NCI-H2081 (cell line): ENCODE measurements at places on chromosomes 2 and 18.

DNA sequence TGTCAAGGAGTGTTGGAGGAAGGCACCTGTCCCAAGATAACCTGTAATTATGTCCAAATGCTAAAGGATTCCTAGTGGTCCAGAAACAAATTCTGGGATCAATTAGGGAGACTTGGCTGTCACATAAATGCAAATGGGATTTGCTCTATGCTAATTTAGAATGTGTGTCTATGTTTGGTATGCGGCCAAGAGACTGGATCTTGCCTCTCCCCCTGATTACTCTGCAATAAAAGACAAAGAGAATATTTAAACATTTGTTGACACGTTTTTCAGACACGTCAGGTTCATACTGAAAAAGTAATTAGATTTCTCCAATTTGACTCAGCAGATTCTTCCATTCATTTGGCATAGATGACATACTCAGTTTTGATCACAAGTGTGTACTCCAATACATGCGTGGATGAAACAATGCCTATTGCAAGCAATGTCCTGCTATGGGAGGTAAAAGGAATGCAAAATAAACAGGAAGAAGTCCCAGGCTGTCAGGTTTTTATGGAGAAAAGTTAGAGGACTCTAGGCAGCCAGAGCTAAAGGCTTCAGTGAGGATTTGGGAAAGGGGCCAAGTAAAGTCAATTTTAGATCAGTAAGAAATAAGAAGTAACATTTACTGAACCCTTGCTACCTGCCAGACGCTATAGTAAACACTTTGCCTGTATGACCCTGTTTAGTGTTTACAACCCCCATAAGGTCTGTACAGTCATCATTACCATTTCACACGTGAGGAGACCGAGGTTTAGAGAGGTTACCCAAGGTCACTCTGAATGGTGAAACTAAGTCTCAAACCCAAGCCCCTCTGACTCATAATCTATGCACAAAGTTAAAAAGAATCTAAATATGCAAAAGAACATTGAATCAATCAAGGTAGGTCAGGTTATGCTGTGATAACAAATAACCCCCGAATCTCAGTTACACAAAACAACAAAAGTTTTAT is 7.8 kb downstream of the ANTXR1 start:
- no peak for DNase-seq

GRCh38 chr18:49359732-49360444 is 100.6 kb downstream of the DYM start:
- DNase-seq, result peak; percentile 59

DNA sequence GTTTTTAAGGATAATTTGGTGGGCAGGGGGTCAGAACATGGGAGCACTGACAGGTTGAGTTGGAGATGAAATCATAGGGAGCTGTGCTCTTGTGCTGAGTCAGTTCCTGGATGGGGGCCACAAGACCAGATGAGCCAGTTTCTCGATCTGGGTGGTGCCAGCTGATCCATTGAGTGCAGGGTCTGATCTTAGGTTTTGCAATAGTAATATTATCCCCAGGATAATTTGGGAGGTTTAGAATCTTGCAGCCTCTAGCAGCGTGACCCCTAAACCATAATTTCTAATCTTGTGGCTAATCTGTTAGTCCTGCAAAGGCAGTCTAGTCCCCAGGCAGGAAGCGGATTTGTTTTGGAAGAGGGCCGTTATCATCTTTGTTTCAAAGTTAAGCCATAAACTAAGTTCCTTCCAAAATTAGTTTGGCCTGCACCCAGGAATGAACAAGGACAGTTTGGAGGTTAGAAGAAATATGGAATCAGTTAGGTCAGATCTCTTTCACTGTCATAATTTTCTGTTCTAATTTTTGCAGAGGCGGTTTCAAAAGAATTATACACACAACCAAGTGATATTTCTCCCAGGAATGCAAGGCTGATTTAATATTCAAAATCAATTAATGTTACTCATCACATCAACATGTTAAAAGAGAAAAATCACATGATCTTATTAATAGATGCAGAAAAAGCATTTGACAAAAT is 23.0 kb downstream of the DBI start:
- DNase-seq, result no peak

DNA sequence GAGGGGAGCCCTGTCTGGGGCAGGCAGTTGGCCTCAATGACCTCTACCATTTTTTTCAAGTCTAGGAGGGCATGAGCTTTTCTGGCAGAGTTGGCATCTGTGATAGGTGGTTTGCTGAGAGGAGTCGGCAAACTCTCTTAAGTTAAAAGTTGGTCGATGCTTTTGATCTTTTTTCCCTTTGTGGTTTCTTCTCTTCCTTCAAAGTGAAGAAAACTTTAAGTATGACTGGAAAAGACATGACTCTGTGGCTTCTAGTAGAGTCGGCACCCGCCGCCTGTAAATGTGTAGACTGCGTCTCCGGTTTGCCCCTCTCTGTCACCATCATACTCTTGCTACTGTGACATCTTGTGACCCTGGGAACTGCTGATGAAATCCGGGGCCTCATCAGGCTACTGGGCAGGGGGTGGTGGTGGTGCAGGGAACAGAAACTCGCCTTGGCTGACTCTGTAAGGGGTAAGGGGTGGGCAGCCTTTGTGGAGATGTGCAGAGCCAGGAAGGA is 21.1 kb downstream of the INPP5D start:
- no peak for DNase-seq

DNA sequence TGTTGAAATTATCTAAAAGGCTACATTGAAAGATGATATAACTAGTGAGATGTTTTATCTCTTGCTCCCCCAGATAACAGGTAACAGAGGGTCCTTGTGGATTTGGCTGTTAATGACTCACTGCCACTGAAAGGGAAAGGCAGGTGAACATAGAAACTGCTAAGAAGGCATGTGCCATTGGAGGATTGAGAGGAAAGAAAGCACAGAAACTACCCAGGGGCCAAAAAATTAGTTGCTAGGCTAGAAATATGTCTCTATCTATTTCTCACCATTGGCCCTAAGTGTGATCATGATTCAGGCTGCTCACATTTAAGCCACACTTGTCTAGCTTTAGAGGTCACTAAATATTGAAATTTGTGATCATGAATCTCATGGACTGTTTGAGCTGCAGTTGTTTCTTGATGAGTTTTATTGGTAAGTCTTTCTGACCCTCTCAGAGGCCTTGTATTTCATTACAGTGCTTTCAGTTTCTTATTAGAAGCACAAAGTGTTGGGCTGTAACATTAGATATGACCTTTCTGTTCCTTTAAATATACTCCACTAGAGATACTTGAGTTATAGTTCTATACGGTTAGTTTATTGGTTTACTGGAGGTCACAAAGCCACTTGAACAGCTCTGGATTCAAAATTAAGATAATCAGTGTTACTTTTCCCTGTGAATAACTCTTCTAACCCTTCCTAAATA is 26.2 kb downstream of the NAB1 start:
- no peak for DNase-seq

DNA sequence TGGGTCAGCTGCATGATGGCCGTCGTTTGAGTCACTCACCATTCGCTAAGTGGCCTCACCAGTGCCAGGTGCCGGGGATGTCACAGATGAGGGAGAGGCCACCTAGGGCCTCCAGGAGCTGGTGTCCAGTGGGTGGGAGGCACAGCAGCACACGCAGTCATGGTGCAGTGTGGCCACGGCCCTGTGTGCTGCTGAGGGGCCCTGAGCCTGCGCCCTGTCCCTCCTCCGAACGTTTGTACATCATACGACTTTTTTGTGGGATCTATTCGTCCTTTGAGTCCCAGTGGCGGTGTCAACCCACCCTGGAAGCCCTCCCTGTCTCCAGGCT is 30.1 kb upstream of the ODC1 start:
- no peak for DNase-seq

DNA sequence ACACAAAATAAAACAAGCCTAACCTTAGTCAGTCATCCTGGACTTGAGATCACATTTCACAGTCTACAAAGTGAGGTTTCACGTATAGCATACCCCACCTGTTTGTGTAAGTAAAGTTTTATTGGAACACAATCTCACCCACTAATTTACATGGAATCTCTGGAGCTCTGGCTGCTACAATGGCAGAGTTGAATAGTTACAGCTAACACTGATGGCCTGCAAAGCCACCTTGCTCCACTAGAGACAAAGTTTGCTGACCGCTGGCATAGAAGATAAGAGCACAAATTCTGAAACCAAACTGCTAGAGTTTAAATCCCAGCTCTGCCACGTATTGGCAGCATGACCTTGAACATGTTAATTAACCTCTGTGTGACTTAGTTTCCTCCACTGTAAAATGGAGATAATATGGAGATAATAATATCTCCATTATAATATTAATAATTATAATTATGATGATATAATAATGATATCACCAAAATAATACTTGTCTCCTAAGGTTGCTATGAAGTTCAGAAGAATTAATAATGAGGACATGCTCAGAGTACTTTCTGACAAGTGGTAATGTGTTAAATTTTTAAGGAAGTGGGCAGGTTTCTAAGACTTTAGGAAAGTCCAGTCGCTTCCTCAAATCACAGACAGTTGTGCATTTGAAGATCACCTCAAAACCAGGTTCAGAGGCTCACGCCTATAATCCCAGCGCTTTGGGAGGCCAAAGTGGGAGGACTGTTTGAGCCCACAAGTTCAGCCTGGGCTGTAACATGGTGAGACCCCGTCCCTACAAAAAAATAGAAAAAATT is 204.6 kb downstream of the SH3RF3 start:
- no peak for DNase-seq

GRCh38 chr2:128468186-128468920 is 149.7 kb upstream of the HS6ST1 start:
- DNase-seq, result no peak

DNA sequence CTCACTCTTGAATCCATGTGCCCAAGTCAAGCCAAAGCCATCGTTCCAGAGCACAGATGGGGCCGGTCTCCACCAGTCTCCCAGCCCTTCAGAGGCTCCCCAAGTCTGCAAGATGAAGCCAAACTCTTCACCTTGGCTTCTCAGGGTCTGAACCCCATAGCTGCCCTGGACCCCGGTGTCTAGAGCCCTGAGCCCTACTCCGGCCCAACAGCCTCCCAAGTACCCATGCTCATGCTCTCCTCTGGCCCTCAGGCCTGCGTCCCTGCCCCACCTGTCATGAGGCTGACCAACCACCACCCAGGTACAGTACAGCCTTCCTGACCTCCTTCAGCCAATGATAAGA is 46.0 kb downstream of the ZNF516 start:
- no peak for DNase-seq

- DNase-seq, result no peak
These were observed 193.5 kb downstream of the EIPR1 start for GRCh38 chr2:3184167-3184566.

DNA sequence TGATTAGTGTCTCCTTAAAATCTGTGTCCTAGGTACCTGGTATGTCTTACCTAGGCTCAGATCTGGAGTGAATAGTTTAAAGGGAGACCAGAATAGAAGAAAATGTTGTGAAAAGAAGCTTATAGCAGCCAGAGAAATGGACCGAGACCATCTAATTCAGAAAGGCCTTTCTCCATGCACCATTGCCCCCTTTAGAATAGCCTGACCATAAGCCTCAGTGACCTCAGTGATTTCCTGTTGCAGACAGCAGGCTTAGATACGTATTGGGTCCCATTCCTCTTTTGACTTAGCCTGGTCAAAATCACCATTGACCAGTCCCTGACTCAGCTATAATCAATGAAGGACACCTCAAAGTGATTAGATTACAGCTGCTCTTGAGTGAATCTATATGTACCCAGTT is 690.7 kb upstream of the KLHL29 start:
- DNase-seq, result no peak

DNA sequence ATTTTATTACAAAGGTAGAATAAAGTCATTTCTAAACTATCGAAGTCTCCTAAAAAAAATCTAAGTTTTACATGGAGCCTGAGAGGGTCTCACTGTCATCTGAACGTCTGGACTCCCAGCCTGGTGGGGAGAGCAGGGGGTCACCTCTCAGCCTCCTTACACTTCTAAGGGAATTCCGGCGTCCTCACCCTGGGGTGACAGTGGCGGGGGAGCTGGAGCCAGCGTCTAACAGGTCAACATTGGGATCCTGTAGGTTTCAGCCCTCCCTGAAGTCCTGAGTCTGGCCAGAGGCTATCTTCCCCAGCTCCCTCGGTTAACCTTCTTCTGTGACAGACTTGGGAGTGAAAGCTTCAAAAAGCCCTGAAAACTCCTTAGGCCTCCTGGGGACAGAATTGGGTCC is 34.6 kb upstream of the GLI2 start:
- DNase-seq, result no peak

DNA sequence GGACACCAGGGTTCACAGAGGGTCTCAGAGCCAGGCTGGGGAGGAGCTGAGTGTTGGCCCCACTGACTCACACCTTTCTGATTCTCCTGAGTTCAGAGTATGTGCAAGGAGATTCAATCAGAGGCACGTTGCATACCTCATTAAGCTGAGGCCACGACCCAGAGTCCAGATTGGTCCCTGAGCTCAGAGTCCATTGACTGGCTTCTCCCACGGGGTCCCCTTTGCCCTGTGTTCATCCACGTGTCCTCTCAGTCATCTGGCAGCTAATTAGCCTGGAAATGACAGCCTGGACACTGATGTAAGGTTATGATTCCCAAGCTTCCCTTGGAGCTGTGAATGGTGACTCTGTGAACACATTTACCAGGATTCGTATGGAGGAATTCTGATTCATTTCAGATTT is 267.2 kb downstream of the SH3BP4 start:
- no peak for DNase-seq

- DNase-seq, result no peak
These were observed 15.8 kb upstream of the COL6A3 start for GRCh38 chr2:237429753-237430152.

GRCh38 chr2:137748533-137748932 is 215.7 kb upstream of the HNMT start:
- no peak for DNase-seq

GRCh38 chr2:179297927-179298326 is 33.3 kb upstream of the SESTD1 start:
- no peak for DNase-seq

GRCh38 chr2:240586919-240587800 is 626 bp downstream of the CAPN10 start:
- peak; percentile 75 for DNase-seq

- no peak for DNase-seq
These were observed 29.5 kb downstream of the GALNT14 start for GRCh38 chr2:31108561-31109286.

DNA sequence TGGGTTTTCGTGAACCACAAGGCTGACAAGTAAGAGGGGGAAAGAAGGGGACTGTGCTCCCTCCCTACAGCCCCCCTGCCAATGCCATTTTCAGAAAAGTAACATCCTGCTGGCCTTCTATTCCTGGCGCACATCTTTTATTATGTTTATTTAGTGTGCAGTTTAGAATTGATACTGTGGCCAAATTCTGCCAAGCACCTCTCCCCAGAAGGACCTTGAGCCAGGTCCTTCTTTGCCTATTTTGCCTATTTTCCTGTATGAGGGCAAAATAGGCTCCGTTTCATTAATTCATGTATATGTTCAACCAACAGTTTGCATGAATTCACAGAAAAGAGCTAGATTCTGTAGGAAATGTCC is 136.0 kb downstream of the MYO3B start:
- DNase-seq, result no peak

DNA sequence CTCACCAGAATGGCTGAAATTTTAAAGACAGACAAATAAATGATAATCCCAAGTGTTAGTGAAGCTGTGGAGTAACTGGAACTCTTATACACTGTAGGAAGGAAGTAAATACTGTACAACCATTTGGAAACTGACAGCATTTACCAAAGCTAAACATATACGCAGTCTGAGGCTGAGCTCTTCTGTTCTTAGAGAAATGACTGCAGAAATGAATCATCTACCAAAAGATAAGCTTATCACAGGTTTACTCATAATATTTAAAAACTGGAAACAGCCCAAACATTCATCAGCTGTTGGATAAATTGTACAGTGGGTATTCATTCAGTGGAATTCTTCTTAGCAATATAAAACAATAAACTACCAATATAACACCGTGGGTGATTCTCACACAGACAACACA is 218.2 kb upstream of the RAB12 start:
- no peak for DNase-seq
